Frontal cortex (tissue), 4 donors: ENCODE measurements at places on chromosomes 4 and X. TPM values are rescaled to one million over a fixed set of nuclear protein-coding genes. Genes with fewer than 3 reads are reported as not detected.

- DNase-seq: no peak
Observed at GRCh38 chrX:70478526-70479245, 34.1 kb downstream of the DLG3 start.

DNA sequence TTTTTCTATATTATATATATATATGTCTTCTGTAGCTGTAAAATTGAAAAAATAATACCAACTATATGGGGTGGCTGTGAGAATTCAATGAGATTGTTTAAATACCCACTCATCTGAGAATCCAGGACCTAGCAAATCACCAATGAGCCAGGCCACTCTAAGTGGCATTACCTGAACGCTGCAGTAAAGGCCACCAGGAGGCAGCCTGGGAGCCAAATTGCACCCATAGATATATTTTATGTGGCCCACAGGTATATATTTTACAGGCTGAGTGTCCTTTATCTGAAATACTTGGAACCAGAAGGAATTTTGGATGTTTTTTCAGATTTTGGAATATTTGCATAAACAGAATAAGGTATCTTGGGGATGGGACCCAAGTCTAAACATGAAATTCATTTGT lies 58.2 kb upstream of the C4orf50 start:
- DNase-seq: no peak

The HADH gene
- total RNA-seq: 10.6 TPM

DNA sequence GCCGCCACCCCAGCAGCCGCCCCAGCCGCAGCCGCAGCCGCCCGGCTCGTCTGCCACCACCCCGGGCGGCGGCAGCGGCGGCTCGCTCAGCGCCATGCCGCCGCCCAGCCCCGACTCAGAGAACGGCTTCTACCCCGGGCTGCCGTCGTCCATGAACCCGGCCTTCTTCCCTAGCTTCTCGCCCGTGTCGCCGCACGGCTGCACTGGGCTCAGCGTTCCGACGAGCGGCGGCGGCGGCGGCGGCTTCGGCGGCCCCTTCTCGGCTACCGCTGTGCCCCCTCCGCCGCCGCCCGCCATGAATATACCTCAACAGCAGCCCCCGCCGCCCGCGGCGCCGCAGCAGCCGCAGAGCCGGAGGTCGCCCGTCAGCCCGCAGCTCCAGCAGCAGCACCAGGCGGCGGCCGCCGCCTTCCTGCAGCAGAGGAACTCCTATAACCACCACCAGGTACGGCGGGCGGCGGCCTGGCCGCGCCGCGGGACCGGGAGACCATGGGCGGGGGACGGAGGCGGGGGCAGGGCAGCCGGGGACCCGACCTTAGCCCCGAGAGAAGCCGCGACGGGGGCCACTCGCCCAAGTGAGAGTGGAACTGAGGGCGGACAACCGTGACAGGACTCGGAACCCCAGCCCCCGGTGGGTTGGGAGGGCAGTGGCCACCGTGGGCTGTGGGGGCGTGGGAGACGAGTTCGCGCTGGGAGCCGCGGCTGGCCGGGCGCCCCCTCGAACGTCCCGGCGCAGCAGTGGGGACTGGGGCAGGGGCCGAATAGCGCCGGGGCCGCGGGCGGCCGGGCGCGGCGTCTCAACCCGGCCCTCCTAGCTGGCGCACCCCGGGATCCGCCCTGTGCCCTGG lies 1.8 kb downstream of the CPEB2 start:
- peak; percentile 14 for DNase-seq

- no peak for DNase-seq
Observed at GRCh38 chr4:633406-633805, 8.0 kb downstream of the PDE6B start.

The GC gene
- total RNA-seq: not detected

GRCh38 chr4:576245-576821 lies at the start of gene TMEM271:
Gene TMEM271 (minus strand): TSS chr4:576295. CDS start chr4:576062, 233 bp downstream.
- DNase-seq: no peak

GRCh38 chrX:133437766-133438165 lies 22.5 kb upstream of the GPC4 start:
- DNase-seq: no peak

DNA sequence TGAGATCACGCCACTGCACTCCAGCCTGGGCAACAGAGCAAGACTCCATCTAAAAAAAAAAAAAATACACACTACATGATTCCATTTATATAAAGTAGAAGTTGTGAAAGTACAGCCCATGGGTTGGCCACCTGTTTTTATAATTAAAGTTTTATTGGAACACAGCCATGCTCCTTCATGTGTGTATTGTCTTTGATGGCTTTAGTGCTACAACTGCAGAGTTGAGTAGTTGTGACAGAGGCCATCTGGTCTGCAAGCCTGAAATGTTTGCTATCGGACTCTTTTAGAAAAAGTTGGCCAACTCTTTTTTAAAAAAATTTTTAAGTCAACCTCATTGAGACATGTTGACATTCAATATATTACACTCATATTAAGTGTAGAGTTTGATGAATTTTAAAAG lies 41.2 kb upstream of the DUSP21 start:
- no peak for DNase-seq

The TEX13C gene
- not detected for total RNA-seq

The ANXA3 gene
- 5.7 TPM for total RNA-seq

- no peak for DNase-seq
Observed at GRCh38 chr4:3314706-3315260, 22.0 kb downstream of the RGS12 start.

The GPC4 gene
- 1.2 TPM for total RNA-seq

DNA sequence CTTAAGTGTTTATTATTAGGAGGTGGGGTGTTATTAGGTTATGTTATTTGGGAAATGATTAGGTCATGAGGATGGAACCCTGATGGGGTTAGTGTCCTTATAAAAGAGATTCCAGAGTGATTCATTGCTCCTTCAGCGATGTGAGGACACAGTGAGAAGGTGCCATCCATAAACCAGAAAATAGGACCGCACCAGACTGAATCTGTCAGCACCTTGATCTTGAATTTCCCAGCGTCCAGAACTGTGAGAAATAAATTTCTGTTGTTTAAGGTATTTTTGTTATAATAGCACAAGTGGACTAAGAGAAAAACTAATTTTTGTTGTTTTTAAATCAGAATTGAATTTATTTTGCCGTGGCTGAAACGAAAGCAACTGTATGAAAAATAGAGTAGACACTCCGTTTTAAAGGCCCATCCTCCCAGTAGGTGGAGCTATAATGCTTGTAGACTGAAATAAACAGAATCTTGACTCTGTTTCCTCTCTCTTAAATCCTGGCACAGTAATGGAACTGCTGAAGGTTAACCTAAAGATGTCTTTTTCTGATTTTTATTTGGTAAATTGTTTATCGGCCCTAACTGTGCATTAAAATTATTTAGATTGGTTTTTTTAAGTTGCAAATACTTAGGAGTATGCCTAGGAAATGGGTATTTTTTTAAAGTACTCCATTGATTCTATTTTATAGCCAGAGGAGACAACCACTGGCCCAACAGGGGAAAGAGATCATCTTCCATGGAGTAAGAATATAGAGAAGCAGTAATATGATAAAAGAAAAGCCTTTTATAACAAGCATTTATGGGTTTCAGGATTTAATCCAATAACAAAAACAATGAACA lies 133.2 kb upstream of the ADAMTS3 start:
- DNase-seq: peak; percentile 7

DNA sequence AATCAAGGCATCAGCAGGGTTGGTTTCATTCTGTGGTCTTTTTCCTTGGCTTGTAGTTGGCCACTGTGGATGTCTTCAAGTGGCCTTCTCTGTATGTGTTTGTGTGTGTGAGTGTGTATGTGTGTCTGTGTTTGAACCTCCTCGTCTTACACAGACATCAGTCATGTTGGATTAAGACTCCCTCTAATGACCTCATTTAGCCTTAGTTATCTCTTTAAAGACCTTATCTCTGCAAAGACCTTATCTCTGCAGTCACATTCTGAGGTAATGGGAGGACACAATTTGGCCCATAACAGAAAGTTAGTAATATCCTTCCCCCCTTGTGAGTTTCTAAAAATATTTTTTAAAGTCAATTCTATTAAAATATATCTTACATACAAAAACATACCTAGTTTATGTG lies 126.7 kb downstream of the EMCN start:
- no peak for DNase-seq

GRCh38 chr4:86977621-86978184 lies 42.9 kb downstream of the AFF1 start:
- DNase-seq: no peak

DNA sequence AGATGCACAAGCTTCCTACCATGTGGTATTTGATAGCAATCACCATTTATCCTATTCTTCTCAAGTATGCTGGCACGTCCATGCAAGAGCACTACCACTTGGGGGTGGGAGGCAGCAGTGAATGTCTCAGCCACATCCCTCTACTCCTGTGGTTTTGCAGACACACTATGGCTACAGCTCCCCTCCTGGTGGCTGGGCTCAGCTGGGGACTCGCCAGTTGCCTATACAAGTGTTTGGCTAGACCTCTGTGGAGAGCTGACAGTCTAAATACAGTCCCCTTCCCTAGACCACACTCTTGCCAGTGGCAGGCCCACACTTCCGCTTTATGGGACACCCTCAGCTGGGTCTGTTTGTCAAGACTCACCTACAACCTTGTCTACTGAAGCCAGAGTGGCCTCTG lies 53.2 kb downstream of the ADGRA3 start:
- DNase-seq: no peak
